ENCODE measurements at places on chromosomes 6 and 20.

- no peak for DNase-seq
Measured at GRCh38 chr6:85143676-85144075, 306.2 kb upstream of the NT5E start.

GRCh38 chr6:100023798-100024197, 29.8 kb upstream of the MCHR2 start:
- DNase-seq: no peak

GRCh38 chr6:20678831-20679352, 144.6 kb downstream of the CDKAL1 start:
- no peak for DNase-seq

- DNase-seq: no peak
Measured at GRCh38 chr6:26183237-26183580, 96.0 kb downstream of the HFE start.

DNA sequence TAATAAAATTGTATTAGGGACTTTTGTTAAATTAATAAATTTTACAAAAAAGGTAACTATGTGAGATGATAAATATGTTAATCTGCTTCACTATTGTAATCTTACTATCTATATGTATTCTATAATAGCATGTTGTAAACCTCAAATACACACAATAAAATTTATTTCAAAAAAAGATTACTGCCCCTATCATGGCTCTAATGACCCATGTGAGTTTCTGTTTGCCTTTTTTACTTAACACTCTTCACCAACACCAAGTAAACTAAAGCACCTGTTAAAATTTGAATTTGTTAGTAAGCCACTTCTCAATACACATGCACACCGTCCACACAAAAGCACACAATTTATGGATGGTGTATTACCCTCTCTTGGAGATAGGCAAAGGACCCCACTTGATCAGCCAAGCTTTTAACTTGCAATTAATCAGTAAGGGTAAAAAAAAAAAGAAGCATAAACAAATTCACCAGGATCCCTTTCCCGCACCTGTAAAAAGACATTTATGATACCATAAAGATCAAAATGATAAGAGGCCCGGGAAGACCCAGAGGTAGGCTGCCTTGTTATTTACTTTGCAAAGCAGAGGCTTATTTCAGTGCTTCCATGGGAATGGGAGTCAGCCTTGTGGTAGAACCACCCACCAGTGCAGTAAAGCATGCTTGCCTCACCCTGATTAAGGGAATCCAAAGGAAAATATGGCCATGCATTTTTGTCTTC, 28.6 kb upstream of the PKHD1 start:
- no peak for DNase-seq

DNA sequence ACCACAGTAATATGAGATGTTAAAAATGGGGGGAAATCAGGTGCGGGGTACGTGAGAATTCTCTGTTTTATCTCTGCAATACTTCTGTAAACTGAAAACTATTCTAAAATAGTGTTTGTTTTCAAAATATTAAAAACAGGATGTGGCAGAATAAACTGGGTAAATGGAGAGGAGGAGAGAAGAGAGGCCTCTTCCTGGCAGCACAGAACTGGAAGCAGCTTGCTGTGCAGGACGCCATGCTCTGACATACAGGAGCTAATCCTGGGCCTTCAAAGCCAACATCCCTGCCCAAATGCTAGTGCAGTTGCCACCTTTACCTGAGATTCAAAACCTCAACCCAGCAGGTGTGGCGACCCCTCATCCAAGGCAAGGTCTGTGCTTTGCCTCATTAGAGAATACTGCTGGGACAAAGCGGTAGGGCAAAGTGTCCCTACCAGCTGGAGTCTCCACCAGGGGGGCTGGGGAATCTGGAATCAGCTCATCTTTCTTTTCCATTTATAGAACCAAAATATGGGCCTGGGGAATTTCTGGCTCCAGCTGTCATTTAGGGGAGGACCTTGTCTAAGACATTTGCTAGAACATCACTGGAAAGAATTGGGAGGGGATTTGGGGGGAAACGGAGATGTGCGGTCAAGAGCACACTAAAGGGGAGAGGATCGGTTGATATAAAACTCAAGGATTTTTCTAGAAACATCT, 67.3 kb downstream of the SCML4 start:
- DNase-seq: no peak

GRCh38 chr6:144434308-144434990, 149.3 kb downstream of the UTRN start:
- no peak for DNase-seq

DNA sequence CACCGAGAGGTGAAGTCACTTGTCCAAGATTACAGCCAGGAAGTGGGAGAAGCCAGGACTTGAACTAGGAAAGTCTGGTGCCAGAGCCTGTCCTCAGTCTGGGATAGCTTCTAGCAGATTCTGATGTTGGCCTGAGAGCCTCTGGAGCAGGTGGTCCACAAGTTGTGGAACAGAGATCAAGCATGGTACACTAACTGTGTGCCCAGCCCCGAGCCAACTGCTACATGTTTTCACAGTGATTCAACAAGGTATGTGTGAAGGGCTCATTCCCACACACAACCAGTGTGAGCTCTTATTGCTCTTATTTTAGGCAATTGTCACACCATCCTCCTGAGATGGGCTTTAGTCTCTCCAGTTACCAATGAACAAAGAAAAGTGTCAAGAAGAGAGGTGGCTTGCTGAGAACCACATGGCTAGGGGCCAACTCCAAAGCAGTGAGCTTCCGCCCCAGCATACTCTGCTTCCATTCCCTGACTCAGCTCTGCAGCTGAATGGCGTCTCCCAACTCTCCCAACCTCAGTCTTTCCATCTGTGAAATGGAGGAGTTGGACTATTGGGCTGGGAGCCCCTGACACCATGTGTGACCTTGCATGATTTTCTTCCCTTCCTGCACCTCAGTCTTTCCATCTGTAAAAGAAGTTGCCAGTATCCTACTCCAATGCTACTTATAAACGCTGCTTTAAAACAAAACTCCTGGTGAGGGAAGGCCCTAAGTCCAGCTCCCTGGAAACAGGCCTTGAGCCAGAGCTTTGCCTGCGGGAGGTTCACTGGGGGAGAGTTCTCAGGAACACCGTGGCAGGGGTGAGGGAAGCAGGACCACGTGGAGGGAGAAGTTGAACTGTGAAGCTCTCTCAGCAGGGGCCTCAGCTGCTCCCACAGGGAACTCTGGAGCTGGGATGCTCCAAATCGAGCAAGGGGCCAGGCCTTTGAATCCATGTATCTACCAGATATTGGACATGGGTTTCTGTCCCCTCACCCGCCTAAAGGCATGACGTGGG, 40.9 kb downstream of the CDH22 start:
- no peak for DNase-seq

- no peak for DNase-seq
Measured at GRCh38 chr6:46378882-46379416, 112.3 kb downstream of the RCAN2 start.

GRCh38 chr20:25220021-25220730, 24.7 kb downstream of the ENTPD6 start:
- peak; percentile 22 for DNase-seq

DNA sequence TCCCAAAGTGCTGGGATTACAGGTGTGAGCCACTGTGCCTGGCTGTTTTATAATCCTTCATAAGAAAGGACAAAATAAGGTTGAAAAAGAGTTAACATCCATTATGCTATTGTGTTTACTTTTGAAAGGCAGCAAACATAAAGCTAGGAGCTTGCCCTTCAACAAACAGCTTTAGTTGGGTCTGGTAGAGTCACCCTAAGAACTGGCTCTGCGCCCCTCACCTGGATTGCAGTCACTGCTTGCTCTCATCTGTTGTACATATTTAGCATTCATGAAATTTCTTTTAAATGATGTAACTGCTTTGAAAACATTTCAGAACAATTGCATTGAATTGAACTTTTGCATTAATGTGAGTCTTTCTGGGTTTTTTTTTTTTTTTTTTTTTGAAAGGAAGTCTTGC, 38.9 kb downstream of the JARID2 start:
- no peak for DNase-seq

GRCh38 chr6:15421945-15422733, 176.3 kb downstream of the JARID2 start:
- DNase-seq: peak; percentile 56

DNA sequence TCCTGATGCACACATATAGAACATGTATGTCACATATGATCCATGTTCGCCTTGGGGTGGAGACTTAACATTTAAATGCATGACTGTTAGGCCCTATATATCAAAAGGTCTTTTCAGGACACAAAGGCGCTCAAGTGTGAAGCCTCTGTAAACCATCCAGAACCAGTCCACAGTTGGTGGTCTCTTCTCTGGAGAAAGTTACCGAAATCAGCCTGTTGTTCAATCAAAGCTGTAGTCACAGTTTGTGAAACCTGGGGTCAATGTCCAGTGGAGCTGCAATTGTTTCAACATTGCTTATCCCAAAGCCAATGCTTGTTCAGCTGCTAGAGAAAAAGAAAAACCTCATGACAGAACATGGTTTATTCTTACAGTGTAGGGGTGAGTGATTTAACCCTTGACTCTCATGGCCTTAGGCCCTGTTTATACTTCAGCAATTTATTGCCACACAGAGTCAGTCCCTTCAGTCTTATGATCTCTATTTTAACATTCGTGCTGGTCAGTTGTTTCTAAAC, 193.6 kb upstream of the CST7 start:
- no peak for DNase-seq

DNA sequence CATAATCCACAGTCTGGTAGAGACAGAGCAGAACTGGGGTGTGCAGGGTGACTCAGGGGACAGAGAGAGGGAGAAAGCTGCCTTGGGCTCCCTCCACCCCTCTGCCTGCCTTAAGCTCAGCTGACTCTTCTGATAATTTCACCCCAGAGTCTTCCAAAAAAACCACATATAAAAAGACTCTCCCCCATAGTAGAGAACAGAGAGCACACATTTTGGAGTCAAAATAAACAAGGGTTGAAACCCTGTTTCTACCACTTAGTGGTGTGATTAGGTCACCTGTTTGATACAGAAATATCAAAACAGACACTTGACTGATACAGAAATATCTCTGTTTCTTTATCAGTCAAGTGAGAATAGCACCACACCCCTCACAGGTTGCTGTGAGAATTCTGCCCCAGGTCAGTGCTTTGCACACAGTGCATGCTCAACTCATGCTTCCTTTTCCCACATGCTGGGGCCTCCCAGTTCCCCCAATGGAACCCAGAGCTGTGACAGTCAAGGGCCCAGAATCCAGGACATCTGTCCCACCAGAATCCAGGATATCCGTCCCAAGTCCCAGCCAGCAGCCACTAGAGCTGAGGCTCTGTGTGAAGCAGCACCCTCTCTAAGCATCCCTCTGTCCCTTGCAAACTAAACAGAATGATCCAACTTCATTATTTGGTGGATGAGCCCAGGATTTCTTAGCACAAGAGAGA, 1.2 kb downstream of the TREML2 start:
- peak; percentile 46 for DNase-seq

DNA sequence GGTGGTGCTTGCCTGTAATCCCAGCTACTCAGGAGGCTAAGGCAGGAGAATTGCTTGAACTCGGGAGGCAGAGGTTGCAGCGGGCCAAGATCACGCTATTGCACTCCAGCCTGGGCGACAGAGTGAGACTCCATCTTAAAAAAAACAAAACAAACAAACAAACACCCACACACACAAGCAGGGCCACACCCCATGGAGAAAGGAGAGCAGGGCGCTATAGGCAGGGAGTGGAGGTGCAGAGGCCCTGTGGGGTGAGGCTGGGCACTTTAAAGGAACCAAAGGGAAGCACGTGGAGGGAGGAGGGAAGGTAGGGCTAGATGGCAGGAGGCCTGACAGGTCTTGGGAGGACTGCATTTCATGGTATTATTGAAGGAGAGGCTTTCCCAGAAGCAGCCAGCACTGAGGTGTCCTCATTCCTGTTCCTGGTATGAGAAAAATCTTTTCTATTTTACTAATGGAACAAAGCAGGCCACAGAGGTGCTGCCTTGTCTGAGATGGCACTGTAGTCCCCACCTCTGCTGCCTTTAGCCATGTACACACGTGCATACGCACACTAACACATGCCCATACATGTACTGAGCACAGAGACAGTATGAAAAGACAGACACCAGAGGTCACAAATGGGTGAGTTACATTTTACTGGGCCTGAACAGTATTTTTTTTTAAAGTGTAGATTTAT, 44.0 kb downstream of the BCAS4 start:
- DNase-seq: no peak
